ENCODE measurements at places on chromosomes 5 and 9.

DNA sequence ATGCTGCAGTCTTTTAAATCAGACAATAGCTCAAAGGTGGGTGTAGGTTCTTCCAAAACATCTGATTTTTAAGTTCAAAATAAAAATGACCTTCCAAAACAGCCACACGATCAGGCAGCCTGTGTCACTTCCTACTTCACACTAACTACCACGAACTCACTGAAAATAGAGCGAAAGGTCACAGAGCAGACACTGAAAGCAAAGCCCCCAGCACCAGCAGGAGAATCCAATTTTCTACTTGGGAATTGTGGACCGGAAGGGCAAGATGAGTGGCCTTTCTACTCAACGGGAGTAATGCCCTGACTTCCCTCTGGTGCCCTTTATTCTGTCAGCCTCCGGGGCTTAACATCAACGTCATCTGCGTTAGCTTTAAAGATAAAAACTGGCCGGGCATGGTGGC, 107.8 kb upstream of the FAM120A start:
- DNase-seq: no peak

DNA sequence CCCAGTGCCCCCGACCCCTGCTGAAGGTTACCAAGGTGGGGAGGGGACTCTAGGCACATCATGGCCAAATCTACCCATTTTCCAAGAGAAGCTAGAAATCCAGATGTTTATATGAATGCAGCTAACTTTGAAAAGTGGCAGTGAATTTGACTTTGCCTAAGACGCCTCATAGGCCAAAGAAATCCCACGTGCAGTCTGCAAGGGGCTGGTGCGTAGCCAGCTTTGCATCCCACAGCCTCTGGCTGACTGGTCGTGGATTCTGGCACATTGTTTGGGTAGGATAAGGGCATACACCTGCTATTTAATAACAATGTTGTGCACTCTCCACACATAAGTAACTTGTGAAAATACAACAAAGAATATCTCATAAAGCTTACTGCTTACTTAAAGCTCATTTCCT, 3.5 kb upstream of the GADD45G start:
- DNase-seq: peak; percentile 9

DNA sequence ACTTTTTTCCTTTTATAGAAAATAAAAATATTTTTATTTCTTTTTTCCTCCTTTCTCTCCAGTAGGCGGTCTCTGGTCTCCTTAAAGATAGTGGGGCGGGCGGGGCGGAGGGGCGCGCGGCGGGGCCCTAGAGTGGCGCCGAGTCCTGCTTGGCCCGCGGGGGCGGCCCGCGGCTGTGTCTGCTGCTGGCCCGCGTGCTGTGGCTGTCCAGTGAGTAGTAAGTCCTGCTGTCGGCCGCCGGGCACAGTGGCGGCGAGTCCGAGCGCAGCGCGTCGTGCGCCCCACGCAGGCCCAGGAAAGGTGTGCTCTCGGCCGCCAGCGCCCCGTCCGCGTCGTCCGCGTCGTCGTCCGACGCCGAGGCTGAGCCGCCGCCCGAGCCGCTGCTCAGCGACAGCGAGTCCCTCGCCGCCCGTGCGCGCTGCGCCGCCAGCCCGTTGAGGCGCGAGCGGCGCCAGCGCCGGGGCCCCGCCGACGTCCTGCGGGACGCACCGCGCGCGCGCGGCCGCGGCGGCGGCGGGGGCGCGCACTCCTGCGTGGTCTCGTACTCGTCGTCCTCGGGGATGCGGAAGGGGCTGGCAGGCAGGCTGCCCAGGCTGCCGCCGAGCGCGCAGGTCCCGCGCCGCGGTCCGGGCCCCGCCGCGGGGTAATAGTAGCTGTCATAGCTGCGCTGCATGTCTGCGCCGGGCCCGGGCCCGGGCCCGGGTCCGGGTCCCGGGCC, 52.3 kb downstream of the PSD2 start:
- DNase-seq: peak; percentile 78

DNA sequence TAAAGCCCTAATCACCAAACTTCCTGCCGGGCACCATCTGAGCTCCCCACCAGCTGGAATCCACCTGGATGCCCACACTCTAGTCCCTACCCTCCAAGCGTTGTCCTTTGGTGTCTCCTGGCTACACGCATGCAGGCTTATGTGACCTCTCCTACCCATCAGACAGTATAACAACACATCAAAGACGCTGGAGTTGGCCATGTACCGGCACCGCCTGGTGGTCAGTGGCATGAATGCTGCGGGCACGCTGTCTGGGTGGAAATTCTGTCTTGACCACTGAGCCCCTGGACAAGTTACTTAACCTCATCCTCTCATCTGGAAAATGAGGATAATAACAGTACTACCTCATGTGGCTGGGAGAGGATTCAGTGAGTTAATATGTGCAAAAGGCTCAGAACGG, 23.4 kb upstream of the CORO2A start:
- no peak for DNase-seq

GRCh38 chr9:109198736-109199382, 31.8 kb upstream of the FRRS1L start:
- DNase-seq: no peak

DNA sequence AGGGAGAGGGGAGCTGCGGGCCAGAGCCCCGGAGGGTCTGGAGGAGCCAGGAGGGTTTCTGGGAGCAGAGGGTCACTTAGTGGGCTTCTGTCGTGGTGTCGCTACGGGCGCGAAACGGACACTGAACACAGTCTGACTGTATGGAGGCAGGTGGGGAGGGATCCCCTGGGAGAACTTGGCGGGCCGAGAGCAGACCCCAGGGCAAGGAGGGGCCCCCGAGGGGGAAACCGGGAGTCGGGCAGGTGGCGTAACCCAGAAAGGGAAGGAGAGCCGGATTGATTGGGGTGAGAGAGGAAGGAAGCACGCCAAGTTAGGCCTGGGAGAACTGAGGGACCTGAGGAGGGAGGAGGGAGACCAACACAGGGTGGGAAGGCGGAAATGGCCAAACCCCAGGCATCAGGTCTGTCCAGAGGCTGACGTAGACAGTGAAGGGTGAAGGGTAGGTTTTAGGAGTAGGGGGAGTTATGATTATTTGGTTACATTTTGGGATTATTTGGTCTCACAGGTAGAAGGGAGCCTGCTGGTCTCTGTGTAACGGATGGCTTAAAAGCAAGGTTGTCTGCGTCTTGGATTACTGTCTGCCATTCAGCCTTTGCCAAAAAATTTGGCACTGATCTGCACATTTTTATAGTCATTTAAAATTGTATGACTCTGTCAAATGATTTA, 3.3 kb upstream of the MSMP start:
- DNase-seq: peak; percentile 54

- DNase-seq: no peak
These were observed 24.2 kb downstream of the NEK6 start for GRCh38 chr9:124281931-124282371.

- no peak for DNase-seq
These were observed 61.0 kb upstream of the TEX48 start for GRCh38 chr9:114742947-114743346.

DNA sequence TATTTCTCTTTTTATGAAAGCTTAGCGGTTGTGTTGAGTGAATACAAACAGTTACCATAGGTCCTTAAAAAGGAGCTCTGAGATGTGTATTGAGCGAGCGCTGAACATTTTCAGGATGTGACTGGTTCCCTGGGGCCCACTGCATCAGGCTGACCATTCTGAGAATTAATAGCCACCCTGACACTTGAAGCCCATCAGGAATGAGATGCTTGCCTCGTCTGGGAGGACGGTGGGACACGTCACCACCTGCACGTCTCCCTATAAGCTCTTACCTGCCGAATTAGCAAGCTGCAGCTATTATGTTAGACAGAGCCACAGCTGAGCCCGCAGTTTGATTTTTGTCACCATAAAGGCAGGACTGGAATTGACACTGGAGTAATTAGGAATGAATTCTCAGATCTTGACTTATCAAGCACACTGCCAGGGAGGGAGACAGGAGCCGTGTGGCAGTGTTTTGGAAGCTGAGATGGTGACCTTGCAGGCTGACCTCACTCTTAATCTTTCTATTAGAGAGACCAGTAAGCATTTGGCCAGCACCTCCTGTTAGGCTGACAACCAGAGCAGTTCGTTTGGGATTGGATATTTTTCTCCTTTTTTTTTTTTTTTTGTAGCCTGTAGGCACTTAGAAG, 373.1 kb upstream of the WWC1 start:
- DNase-seq: no peak

DNA sequence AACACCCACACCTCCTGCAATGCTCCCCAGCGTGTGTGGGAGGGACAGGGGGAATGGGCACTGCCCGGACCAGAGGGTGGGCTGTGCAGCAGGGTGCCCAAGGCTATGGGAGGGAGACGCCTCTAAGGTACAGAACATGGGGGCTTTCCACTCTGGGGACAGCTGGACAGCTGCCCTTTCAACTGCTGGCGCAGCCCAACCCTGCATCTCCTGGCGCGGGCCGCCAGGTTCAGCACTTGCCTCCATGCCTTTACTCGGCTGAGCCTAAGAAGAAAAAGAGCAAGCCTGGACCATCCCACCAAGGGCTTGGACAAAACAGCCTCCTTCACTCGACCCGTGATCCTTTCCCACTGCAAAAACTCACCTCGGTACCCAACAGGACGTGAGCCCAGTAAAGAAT, 15.0 kb downstream of the AK8 start:
- DNase-seq: no peak

GRCh38 chr5:168153876-168154270, 137.6 kb upstream of the WWC1 start:
- no peak for DNase-seq

All from stimulated activated CD8-positive, alpha-beta memory T cell treated with anti-CD3 and anti-CD28 coated beads, Interleukin-4, amount 100 ng/mL, for 48 hours (primary cell).